ENCODE measurements at places on chromosomes 7 and 10. TPM values are rescaled to one million over a fixed set of nuclear protein-coding genes. Genes with fewer than 3 reads are reported as not detected.
A peak's percentile ranks its signal among the peaks of the same experiment; 100 is the strongest.

GRCh38 chr10:43118631-43119415 lies 19.4 kb upstream of the CSGALNACT2 start:
- no peak for DNase-seq

OR13A1 gene
- total RNA-seq: not detected

GRCh38 chr7:97006055-97006815 lies 882 bp downstream of the DLX6 start:
- no peak for DNase-seq

GRCh38 chr10:62046522-62047227 lies 145.2 kb downstream of the ARID5B start:
- peak; percentile 52 for DNase-seq

- no peak for DNase-seq
Observed at GRCh38 chr10:30494558-30494957, 60.6 kb downstream of the MAP3K8 start.

- DNase-seq: no peak
Observed at GRCh38 chr10:129090618-129091366, 376.2 kb upstream of the MGMT start.

DNA sequence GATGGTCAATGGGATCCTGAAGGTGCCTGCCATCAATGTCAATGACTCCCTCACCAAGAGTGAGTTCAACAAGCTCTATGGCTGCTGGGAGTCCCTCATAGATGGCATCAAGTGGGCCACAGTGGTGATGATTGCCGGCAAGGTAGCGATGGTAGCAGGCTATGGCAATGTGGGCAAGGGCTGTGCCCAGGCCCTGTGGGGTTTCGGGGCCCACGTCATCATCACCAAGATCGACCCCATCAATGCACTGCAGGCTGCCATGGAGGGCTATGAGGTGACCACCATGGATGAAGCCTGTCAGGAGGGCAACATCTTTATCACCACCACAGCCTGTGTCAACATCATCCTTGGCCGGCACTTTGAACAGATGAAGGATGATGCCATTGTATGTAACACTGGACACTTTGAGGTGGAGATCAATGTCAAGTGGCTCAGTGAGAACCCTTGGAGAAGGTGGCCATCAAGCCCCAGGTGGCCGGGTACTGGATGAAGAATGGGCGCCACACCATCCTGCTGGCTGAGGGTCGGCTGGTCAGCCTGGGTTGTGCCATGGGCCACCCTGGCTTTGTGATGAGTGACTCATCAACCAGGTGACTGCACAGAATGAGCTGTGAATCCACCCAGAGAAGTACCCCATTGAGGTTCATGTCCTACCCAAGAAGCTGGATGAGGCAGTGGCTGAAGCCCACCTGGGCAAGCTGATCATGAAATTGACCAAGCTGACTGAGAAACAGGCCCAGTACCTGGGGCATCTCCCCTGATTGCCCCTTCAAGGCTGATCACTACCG lies 63.0 kb upstream of the ANTXRL start:
- no peak for DNase-seq

DNA sequence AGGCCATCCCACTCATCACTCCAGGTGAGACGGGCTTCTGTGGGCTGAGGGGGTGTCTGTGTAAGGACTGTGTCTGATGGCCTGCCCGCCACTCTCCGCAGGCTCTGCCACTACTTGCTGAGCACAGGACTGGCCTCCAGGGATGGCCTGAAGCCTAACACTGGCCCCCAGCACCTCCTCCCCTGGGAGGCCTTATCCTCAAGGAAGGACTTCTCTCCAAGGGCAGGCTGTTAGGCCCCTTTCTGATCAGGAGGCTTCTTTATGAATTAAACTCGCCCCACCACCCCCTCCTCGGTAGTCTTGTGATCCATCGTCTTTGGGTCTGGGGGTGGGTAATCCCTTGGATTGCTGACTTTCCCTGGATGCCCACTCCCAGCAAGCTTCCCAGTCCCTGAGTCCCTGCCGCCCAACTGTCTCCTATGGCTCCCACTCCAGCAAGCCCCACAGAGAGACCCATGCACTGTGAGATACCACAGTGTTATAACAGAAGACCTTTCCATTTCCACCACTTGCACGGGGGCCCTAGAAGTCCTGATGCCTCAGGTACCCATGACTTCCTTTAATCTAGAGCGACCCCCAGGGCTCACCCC lies 4.7 kb downstream of the FXYD4 start:
- DNase-seq: no peak

HYAL4 gene
- not detected for total RNA-seq

GRCh38 chr10:13450069-13450468 lies 78.7 kb downstream of the BEND7 start:
- DNase-seq: peak; percentile 52

DNA sequence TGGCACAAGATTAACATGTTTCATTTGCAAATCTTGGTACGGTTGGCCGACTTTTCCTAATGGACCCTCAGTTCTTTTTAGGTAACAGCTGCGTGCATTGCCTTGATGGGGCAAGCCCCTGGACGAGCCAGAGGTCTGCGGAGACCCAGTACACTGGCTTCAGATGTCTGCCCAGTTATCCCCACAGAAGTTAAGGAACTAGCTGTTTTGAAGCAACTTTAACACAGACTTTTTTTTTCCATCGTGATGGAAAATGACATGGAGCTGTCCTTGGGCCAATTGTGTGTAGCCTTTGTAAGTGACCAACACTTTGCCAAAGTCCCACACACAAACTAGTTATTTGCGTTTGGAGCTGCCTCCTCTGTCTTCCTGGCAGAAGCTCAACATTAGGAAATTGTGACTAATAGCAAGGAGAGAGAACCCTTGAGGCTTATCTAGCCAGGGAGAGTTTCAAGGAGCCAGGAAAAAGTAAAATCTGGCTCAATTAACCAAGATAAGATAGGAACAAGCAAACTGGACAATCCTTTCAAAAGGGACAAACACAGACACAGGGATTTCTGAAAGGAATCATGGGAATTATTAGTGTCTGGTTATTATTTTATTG lies 99.6 kb upstream of the BMPER start:
- no peak for DNase-seq

- DNase-seq: no peak
Observed at GRCh38 chr10:35377050-35377728, 40.9 kb downstream of the CCNY start.
